Activated CD8-positive, alpha-beta memory T cell treated with anti-CD3 and anti-CD28 coated beads for 4 hours (primary cell): ENCODE measurements at places on chromosomes 13 and 19.

- no peak for DNase-seq
Observed at GRCh38 chr19:54352546-54352945, 12.2 kb downstream of the LAIR1 start.

- no peak for DNase-seq
Observed at GRCh38 chr19:23075031-23075733, 41.6 kb upstream of the ZNF730 start.

DNA sequence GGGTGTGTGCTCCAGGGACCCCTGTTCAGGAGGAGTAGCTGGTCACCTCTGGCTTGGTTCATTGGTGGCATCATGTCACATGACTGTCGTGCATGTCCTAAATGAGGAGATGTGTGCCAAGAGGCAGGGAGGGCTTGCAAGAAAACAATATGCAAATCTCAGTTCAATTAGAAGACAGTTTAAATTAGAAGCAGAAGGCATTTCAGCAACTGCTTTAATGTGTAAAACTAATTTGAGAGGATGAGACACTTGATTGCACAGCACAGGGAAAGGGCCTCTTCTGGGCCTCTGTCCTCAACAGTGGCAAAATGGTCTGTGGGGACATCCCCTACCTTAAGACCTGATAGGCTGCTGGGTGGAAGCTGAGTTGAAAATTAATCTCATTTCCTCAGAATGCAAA is 54.6 kb downstream of the SPATA13 start:
- no peak for DNase-seq

DNA sequence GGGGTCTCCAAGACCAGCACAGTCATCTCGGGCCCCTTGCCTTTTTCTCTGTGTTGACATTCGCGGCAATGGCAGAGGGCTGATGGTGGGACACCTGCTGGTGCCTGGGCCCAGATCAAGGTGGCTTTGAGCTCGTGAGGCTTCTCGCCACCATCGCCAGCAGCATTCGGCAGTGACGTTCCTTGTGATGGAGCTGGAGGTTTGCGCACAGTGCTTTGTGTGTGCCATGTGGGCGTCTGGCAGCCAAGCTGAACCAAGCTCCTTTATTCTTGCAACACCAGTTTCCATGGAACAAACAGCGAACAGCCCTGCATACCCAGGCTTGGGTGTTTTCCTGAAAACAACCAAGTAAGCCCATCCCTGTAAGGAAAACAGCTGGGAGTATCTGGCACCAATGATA is 9.1 kb upstream of the TMEM255B start:
- no peak for DNase-seq

GRCh38 chr13:55728247-55728646 is 1412.5 kb upstream of the PRR20A start:
- no peak for DNase-seq

DNA sequence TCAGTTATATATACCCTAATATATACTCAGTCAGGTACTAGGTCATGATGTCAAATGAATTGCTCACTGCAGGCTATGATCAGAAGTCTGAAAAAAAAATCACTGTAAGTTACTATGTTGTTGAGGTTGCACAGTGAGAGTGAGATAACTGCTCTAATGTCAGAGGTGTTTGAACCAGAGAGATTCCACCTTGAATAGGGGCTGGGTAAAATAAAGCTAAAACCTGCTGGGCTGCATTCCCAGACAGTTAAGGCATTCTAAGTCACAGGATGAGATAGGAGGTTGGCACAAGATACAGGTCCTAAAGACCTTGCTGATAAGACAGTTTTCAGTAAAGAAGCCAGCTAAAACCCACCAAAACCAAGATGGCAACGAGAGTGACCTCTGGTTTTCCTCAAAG is 10.2 kb downstream of the EPSTI1 start:
- DNase-seq = no peak

GRCh38 chr19:39587496-39587895 is 14.8 kb upstream of the LGALS13 start:
- DNase-seq = no peak

GRCh38 chr13:92991692-92992091 is 234.9 kb upstream of the GPC6 start:
- DNase-seq = no peak

DNA sequence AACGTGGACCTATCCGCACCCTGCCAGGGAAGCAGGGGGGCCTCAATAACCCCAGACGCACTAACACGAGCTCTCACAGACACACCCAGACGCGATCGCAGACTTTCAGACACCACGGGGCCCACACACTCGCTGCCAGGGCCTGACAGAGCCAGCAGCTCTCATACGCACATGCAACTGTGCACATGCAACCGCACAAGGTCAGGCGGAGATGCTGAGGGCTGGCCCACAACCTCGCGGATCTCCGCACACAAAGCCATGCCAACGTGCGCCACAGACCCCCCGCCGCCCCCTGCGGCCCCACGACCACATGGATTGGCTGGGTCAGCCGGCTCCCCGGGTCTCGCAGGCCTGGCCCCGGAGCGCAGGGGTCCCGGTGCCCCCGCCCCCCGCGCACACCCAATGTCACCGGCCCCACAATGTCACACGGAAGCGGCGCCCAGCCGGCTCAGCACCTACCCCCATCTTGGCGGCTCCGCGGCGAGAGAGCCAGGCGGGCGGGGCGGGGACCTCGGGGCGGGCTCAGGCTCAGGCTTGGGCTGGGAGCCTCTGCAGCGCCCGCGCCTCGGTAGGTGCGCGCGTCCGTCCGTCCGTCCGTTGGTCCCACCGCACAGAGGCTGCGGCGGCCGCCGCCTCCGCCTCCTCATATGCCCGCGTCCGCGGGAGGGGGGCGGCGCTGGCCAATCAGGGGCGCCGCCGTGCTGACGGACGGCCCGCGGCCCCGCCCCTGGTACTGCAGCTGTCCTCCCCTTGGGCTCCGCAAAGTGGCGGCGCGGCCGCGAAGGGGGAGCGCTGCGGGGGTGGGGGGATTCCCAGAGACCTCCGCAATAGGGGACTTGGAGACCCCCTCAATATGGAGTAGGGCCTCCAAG is at the start of gene ATP1A3:
TSS of gene ATP1A3 (minus strand) at position 619 of the 872 bp plus-strand sequence. CDS start at position 465, 154 bp downstream.
- peak; percentile 27 for DNase-seq

- DNase-seq = no peak
Observed at GRCh38 chr13:103140001-103140671, 73.9 kb upstream of the SLC10A2 start.

- no peak for DNase-seq
Observed at GRCh38 chr19:55336101-55336500, 3.6 kb upstream of the KMT5C start.

- no peak for DNase-seq
Observed at GRCh38 chr13:87680298-87680697, 9.1 kb downstream of the SLITRK5 start.

DNA sequence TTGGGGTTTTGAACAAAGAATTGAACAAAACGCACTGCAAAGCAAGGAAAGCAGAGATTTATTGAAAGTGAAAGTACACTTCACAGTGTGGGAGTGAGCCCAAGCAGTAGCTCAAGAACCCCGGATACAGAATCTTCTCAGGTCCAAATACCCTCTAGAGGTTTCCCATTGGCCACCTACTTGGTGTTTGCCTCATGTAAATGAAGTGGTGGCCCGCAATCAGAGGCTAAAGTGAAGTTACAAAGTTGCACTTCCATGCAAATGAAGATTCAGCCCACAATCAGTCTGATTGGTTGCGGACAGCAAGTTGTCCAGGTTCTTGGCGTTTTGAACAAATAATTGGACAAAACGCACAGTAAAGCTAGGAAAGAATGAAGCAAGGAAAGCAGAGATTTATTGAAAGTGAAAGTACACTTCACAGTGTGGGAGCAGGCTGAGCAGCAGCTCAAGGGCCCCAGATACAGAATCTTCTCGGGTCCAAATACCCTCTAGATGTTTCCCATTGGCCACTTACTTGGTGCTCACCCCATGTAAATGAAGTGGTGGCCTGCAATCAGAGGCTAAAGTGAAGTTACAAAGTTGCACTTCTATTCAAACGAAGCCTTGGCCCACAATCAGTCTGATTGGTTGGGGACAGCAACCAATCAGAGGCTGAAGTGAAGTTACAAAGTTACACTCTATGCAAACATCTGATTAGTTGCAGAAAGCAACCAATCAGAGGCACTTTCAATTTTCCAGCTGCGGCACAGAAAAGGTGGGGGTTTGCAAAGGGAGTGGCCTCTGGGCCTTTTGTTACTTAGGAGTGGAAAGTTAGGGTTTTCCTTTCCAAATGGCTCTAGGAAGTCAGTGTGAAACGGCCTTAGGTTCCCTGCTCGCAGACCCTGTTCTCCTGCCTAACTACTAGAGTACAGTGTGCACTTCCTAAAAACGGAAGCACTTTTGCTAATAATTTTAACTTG is 4.8 kb upstream of the TM9SF2 start:
- DNase-seq = peak; percentile 30

DNA sequence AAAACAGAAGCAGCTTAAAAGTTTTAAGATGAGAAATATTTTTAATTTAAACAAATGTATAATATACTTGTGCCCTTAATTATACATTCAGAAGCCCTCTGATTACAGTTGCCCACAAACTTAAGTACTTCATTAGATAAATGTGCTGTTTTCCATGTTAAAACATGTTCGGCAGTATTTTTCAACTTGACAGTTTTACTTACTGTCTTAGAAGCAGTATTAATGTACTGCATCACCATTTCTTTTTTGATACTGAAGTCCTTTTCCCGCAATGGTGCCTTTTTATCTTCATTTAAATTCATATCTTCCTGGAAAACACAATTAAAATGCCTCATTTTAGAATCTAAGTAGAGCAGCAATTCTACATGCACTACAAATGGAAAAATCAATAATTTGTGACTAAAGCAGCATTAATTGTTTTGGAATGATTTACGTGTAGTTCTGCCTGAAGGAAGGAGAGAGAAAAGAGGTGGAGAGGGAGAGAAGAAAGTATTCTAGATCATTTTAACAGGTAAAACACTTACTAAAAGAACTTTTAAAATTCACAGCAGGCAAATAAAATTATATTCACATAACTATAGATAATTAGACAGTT is 70.2 kb downstream of the DIAPH3 start:
- DNase-seq = no peak

DNA sequence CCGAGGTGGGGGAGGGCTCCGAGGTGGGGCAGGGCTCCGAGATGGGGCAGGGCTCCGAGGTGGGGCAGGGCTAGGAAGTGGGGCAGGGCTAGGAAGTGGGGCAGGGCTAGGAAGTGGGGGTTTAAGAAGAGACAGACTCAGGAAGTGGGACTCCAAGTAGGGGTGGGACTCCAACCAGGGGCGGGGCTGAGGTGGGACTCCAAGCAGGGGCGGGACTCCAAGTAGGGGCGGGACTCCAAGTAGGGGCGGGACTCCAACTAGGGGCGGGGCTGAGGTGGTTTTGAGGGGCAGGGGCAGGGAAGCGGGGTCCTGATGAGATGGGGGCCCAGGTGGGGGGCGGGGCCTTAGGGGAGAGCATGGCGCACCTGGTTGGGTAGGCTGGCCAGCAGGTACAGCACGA is 13.6 kb downstream of the CFD start:
- DNase-seq = peak; percentile 49

DNA sequence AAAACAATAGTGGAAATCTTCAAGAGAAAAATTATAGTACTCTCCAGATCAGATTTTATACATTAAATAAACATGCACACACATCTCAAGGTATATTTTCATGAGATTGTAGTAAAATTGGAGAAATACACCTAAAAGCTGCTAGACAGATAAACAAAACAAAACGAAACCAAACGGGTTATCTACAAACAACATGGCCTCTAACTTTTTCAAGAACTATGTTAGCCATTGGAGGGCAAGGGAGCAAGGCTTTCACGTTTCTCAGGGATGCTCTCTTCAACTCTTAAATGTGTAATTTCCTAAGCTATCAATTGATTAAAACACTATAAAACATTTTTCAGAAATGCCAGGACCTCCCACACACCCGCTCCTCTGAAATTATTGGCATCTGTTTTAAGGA is 1262.4 kb upstream of the PCDH20 start:
- no peak for DNase-seq

DNA sequence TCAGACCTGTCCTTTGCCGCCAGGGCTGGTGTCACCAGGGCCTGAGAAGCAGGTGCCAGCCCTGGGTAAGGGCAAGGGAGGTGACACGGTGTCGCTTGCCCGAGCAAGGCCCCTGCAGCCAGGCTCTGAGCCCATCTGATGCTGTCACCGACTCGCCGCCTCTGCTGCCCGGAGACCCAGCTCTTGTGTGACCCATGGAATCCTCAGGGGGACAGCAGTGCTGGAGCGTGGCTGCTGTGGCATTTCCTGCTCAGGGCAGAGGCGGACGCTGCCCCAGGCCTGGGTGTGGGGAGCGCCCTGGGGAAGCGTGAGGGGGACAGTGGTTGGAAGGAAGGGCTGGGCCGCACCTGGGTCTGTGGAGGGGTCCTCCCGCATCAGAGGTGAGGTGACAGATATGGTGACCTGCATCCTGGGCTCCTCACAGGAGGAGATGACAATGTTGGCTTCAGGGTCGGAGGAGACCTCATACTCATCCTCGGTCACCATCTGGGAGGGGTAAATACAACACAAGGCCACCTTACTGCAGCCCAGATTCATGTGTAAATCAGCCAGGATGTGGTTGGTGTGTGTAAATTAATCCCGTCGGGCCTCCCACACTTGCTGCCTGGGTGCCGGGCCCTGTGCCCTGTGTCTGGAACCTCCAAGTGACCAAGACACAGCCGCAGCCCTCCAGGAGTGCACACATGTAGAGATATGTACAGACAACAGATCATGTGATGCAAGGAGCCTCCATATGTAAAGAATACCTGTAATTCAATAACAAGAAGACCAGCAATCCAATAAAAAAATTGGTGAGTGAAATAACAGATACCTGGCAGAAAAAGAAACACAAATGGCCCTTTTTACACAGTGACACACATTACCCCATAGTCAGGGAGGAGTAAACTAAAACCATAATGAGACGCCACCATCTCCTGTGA is 27.6 kb upstream of the MATK start:
- no peak for DNase-seq

DNA sequence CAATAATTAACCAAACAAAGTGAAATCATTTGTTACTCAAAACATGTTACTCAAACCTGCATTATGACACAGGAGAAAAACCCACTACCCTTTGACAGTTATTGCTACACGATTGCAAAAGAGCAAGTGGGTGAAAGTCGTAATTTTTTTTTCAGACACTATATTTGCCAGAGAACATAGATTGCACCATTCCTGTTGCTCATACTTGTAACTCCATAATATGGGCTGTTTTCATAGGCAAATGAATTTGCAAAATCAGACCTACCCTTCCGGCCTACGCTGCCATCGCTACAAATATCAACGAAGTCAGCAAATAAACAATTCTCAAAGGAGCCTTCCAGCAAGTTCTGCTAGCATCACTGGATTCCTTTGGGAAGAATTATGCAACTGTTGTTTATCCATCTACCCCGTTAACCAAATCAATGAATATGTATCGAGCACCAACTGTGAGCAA is 396.5 kb downstream of the IRS2 start:
- no peak for DNase-seq

GRCh38 chr13:62299988-62300387 is 884.3 kb upstream of the PCDH20 start:
- no peak for DNase-seq
